ENCODE measurements at places on chromosomes 1 and 21.

- DNase-seq = no peak
These were observed 29.4 kb upstream of the SOD1 start for GRCh38 chr21:31629972-31630711.

- DNase-seq = no peak
These were observed 57.7 kb upstream of the LRP8 start for GRCh38 chr1:53385276-53386225.

DNA sequence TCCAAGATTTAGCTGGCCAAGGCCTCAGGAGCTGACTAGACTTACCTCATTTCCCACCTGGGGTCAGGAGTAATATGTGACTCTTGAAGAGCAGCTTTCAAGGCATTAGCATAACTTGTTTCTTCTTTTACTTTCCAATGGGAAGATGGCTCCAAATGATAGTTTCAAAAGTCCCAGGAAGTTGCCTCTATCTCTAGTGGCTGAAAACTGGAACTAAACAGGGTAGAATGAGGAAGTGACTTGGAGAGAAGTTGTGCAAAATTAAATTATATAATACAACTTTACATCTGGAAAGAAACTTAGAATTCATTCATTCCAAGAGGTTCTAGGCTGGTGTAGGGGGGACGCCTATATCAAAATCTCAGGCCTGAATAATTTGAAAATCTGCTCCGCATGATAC, 250.1 kb upstream of the FMN2 start:
- DNase-seq = no peak

DNA sequence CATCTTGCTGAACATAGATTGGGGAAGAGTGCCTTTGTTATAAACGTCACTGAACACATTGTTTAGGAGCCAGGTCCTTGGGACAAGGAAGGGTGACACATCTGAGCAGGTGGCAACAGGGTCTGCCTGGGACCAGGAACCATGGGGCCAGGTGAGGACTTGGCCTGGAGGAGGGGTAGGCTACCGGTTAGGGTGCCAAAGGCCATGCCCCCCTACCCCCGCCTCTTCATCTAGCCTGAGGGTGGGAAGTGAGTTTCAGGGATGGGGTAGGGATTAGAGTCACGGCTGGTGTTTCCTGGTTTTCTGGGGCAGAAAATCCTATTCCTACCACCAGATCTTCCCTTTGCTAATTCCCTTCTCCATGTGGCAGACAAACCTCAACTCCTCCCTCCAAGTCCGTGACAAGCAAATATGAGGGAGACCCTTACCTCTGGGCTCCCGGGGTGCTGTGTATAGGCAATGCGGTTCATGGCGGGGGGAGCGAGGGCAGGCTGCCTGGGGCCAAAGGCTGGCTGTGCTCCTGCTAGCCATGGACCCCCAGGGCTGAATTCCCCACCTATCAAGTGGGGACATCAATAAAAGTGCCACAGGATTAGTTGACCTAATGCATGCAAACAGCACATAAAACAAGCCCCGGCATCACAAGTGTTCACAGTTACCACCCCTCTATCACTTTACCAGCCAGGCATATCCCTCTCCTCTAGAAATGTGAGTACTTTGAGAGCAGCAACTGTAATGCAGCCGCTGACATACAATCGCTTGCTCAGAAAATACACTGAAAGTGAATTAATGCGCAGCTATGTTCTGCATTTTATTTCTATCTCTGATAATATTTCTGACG, 14.5 kb downstream of the CD247 start:
- DNase-seq = no peak

- DNase-seq = peak; percentile 35
These were observed 96.4 kb upstream of the PPP2R5A start for GRCh38 chr1:212188599-212189351.

GRCh38 chr1:215228193-215228592, 145.7 kb downstream of the KCNK2 start:
- no peak for DNase-seq

Measured in CD4-positive, alpha-beta T cell treated with Interleukin-2 at 100 ng/mL for 4 hours (primary cell).